ENCODE measurements at places on chromosomes 13 and 19. TPM values are rescaled to one million over a fixed set of nuclear protein-coding genes. Genes with fewer than 3 reads are reported as not detected.
A peak's percentile ranks its signal among the peaks of the same experiment; 100 is the strongest.

The ZNF132 gene
- 7.4 TPM for total RNA-seq

The NUFIP1 gene
- total RNA-seq, result 5.1 TPM

The ETFB gene
- total RNA-seq, result 121 TPM

DNA sequence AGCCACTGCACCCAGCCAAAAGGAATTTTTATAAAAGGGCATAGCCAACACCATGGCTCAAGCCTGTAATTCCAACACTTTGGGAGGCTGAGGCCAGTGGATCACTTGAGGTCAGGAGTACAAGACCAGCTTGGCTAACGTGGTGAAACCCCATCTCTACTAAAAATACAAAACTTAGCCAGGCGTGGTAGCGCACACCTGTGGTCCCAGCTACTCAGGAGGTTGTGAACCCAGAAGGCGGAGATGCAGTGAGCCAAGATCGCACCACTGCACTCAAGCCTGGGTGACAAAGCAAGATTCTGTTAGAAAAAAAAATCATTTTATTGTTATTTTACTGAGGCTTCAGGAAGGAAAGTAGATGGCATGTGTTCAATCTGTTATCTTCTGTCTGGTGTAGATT lies 31.3 kb upstream of the FOXO1 start:
- DNase-seq, result no peak

GRCh38 chr13:99086267-99087097 lies 108.6 kb upstream of the DOCK9 start:
- peak; percentile 79 for DNase-seq

DNA sequence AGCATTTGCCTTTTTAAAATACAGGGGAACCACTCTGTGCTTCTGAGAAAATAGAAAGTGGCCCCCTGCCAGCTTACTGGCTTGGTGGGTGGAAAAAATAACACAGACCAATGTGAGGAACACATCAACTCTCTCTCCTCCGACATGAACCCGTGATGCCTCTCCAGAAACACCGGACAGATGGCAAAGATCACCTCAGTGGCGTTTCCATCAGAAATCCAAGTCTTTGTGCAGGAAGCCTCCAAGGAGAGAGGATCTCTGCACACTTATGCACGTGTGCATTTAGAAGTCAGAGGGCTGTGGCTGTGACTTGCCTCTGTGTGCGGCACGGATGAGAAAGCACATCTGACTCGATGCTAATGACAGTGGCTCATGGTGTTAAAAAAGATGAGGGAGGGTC lies 112.3 kb upstream of the KLF12 start:
- DNase-seq, result no peak

- DNase-seq, result no peak
Observed at GRCh38 chr13:113744197-113745000, 14.6 kb upstream of the TMEM255B start.

DNA sequence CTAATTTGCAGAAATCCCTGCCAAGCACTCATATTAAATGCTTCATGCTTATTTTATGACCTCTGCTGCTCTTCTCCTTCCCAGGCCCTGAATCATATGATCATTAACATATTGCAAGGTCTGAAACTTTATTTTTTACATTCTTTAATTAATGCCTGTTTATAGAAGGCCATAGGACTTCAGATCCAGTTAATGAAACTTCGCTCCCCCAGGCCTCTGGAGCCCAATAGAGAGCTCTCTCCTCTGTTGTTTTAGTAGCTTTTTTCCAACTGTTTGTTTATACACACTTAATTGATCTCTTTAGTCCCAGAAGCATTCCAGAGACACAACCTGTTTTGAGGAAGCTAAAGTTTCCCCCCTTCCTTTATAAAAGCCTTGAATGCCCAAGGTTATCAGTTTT lies 68.3 kb downstream of the DACH1 start:
- no peak for DNase-seq

GRCh38 chr13:35252536-35253205 lies 223.8 kb downstream of the MAB21L1 start:
- no peak for DNase-seq

Data from activated naive CD8-positive, alpha-beta T cell treated with anti-CD3 and anti-CD28 coated beads, Interleukin-2, amount 10 ng/mL, durations not matched to agents 7 days and 5 days (primary cell).